ENCODE measurements at places on chromosomes 11 and 22. TPM values are rescaled to one million over a fixed set of nuclear protein-coding genes. Genes with fewer than 3 reads are reported as not detected.

DNA sequence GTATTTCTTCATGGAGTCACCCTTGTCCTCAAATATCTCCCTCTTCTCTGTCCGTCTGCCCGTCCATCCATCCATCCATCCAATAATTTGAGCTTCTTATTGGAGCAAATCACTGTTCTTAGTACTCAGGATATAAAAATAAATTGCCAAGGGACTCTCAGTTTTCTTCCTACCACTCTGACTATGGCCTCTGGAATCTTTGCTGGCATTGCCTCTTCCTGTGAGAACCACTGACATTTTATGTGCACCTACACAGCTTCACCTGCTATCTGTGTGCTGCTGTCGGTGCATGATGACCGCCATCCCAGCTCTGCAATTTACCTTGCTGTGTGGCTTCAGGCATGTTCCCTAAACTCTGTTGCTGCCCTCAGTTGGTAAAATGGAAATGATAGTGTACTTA, 37.9 kb downstream of the TEAD1 start:
- no peaks in the 10 kb centered on the region for H3K27me3 ChIP-seq
- no peaks in the 10 kb centered on the region for H3K4me1 ChIP-seq
- H3K27ac ChIP-seq: no peak overlapping the region

DNA sequence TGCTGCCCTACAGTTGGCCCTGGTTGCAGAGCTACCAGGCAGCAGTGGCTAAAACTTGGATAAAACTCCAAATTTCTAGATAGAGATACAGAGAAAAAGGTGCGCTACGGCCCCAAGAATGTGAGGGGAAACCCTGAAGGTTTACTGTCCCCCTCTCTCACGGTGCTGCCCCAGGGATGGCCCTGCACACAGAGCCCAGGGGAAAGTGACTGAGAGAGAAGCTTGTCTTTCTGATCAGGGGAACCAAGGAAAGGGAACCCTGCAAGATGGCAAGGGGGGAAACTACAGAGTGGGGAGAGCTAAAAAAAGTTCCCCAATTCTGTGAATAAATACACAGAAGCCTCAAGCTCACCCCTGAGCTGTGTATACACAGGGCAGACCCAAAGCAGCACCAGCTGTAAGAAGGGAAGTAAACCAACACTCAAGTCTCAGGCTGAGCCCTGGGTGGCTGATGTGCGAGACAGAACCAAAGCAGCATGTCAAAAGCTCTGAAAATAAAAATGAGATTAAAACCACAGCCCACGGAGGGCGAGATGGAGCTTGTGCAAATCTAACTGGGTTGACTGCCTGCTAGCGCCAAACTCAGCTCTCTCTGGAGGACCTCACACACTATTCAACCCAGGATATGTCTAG, 22.1 kb downstream of the GNB1L start:
- H3K4me3 ChIP-seq: no peak overlapping the region
- H3K36me3 ChIP-seq: no peaks in the 10 kb centered on the region
- no peaks in the 10 kb centered on the region for H3K4me1 ChIP-seq

GRCh38 chr11:1943977-1944376, 3.2 kb upstream of the MRPL23 start:
- peak; percentile 12 for DNase-seq
- no peaks in the 10 kb centered on the region for H3K27me3 ChIP-seq
- no peak overlapping the region for H3K4me3 ChIP-seq
- H3K27ac ChIP-seq: no peak overlapping the region
- no peaks in the 10 kb centered on the region for H3K36me3 ChIP-seq

- no peak overlapping the region for H3K27ac ChIP-seq
- H3K27me3 ChIP-seq: no peaks in the 10 kb centered on the region
- DNase-seq: no peak
- no peak overlapping the region for H3K4me3 ChIP-seq
- H3K36me3 ChIP-seq: no peaks in the 10 kb centered on the region
These were observed 19.8 kb upstream of the TLCD5 start for GRCh38 chr11:120305286-120305685.

DNA sequence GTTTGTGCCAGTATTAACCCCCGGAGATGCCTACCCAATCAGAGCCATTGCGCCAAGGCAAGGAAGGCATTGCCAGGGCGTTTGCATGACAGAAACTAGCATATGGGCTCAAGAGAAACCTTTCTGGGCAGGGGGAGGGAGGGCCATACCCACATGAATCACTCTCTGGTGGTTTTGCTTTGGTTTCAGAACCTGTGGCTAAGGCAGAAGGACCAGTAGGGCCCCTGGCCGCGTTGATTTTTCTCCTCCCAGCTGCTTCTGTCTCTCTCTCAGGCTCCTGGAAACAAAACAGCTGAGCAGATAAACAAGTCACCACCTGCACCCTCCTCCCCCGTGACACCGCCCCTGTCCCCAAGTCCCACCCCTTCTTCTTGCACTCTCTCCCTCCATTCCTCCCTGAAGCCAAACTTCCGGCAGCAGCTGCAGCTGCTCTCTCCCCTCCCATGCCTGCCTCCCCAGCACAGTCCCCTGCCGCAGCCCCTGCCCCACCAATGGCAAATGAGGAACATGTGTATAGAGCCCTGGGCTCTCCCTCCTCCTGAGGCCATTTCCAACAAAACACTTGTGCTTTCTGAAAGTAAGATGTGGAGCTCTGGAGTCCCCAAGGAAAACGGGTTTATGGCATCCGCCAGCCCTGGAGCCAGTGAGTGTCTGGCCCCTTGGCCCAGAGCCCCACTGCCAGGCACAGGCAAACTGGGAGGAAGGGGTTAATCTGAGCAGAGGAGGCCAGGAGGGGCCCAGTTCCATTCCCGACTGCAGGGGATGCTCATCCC, 39.0 kb upstream of the ADA2 start:
- peak overlapping the region; percentile 21 for H3K27ac ChIP-seq
- no peak overlapping the region for H3K4me3 ChIP-seq
- peak; percentile 63 for DNase-seq
- no peaks in the 10 kb centered on the region for H3K36me3 ChIP-seq
- no peaks in the 10 kb centered on the region for H3K4me1 ChIP-seq

DNA sequence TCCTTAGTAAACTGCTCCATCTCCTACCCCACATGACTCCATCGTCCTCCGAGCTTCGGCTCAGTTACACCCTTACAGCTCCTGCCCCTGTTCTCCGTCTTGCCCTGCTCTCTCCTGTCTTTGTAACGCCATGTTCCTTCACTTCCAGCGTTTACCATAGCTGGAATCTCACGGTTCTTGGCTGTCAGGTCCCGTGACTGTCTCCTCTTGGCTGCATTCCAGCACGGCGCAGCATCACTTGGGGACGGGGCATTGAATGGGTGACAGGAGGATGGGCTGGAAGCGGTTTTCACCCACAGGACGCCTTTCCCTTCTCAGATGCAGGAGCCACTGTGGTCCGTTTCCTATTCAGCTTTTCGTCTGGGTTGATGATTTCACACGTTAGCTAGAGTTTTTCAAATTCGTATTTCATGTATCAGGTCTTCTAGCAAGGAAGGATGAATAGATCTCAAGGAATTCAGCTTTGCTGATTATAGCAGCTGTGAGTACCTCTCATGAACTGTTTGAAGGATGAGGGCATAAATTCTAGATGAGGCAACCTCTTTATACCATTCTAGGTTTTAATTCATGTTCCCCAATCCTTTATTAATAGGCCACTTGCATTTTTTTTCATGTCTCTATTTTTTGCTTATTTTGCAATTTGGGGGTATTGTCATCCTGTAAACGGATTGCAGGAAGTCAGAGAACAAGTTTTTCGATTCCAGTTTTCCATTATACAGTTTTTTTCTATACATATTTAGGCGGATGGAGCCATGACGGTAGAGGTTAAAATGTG, 29.1 kb downstream of the ZBED4 start:
- H3K27ac ChIP-seq: no peak overlapping the region
- H3K4me1 ChIP-seq: no peaks in the 10 kb centered on the region
- H3K27me3 ChIP-seq: no peaks in the 10 kb centered on the region
- H3K36me3 ChIP-seq: no peaks in the 10 kb centered on the region
- no peak for DNase-seq

- H3K27me3 ChIP-seq: peaks cover 60% of the 10 kb centered on the region
- no peak overlapping the region for H3K4me3 ChIP-seq
- no peak for DNase-seq
- H3K36me3 ChIP-seq: no peaks in the 10 kb centered on the region
- no peaks in the 10 kb centered on the region for H3K4me1 ChIP-seq
These were observed 9.8 kb downstream of the NRXN2 start for GRCh38 chr11:64713016-64713707.

- H3K27me3 ChIP-seq: no peaks in the 10 kb centered on the region
- H3K27ac ChIP-seq: no peak overlapping the region
- no peak overlapping the region for H3K4me3 ChIP-seq
- H3K36me3 ChIP-seq: no peaks in the 10 kb centered on the region
- no peak for DNase-seq
These were observed 7.8 kb upstream of the TMEM216 start for GRCh38 chr11:61384271-61385242.

- H3K36me3 ChIP-seq: no peaks in the 10 kb centered on the region
- no peak overlapping the region for H3K27ac ChIP-seq
- peaks cover 10% of the 10 kb centered on the region for H3K27me3 ChIP-seq
- DNase-seq: no peak
- H3K4me1 ChIP-seq: no peaks in the 10 kb centered on the region
- no peak overlapping the region for H3K4me3 ChIP-seq
These were observed 1.4 kb upstream of the OVOL1 start for GRCh38 chr11:65785319-65786007.

DNA sequence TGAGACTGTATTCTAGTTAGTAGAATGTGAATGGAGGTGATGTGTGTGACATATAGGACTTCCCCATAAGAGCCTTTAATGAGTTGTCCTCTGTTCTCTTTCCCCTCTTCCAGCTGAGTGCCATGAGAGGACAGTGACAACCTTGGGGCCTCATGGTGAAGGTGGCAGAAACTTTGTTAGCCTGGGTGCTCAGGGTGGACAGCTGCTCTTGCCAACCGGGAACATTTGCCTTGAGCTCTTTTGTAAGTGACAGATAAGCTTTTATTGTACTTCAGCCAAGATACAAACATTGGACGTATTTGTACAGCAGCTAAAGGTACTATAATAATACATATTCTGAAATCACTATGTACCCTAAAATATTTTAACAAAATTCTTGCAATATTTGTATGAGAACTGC, 33.0 kb upstream of the PLET1 start:
- no peaks in the 10 kb centered on the region for H3K4me1 ChIP-seq
- no peak overlapping the region for H3K27ac ChIP-seq
- no peaks in the 10 kb centered on the region for H3K27me3 ChIP-seq

- no peak overlapping the region for H3K4me3 ChIP-seq
- peak overlapping the region; percentile 86 for H3K27ac ChIP-seq
- H3K4me1 ChIP-seq: no peaks in the 10 kb centered on the region
- no peaks in the 10 kb centered on the region for H3K36me3 ChIP-seq
These were observed 1.4 kb downstream of the TTC12 start for GRCh38 chr11:113315811-113316210.

DNA sequence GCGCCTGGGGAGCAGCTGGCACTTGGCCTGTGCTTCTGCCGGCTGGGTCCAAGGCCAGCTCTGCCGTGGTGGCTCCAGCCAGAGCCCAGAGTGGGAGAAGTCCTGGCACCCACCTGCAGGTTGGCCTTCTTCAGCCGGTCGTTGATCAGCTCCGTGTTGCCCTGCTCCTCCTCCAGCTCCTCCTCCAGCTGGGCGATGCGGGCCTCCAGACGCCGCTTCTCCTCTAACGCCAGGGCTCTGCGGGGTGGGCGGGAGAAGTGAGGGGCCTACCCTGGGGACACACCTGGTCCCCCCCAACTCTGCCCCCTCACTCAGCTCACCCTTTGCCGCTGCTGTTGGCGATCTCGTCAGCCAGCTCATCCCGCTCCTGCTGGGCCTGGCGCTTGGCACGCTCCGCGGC, 32.6 kb downstream of the APOL1 start:
- peak overlapping the region; percentile 70 for H3K27ac ChIP-seq
- H3K27me3 ChIP-seq: no peaks in the 10 kb centered on the region
- no peaks in the 10 kb centered on the region for H3K4me1 ChIP-seq
- H3K4me3 ChIP-seq: no peak overlapping the region
- no peaks in the 10 kb centered on the region for H3K36me3 ChIP-seq
- DNase-seq: no peak

GRCh38 chr11:72278905-72279304, 34.9 kb upstream of the PHOX2A start:
- no peak overlapping the region for H3K27ac ChIP-seq
- no peaks in the 10 kb centered on the region for H3K27me3 ChIP-seq
- no peak overlapping the region for H3K4me3 ChIP-seq
- no peaks in the 10 kb centered on the region for H3K36me3 ChIP-seq

DNA sequence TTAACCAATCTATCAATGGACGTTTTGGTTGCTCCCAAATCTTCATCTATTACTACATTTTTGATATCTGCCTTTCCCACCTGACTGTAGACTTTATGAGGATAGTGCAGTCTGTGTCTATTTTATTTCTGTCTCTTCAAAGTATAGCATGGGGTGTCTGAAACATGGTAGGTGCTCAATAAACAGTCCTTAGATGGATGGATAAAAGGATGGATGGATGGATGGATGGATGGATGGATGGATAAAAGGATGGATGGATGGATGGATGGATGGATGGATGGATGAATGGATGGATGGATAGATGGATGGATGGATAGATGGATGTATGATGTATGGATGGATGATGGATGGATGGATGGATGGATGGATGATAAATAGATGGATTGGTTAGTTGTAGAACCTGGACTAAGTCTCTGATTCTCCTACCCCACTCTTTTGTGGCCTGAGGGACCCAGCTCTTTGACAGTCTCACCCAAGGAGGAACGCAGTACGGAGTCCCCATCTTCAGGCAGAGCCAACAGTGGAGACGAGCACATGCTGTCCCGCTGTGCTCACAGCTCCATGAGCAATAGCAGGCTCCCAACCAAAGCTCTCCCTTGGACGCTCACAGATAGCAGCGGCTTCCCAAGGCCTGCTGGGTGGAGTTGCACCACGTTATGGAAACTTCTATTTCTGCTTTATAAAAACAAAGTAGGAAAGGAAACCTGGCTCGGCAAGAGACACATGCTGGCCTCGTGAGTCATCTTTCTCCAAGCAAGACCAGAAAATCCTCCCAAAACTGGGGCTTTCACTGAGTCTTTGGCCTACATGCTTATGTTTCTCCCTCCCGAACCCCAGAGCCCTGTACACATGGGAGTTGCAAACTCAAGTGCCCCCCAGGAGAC, 448.0 kb downstream of the MIAT start:
- H3K4me3 ChIP-seq: no peak overlapping the region
- no peaks in the 10 kb centered on the region for H3K27me3 ChIP-seq
- peak; percentile 88 for DNase-seq
- peaks cover 16% of the 10 kb centered on the region for H3K4me1 ChIP-seq

DNA sequence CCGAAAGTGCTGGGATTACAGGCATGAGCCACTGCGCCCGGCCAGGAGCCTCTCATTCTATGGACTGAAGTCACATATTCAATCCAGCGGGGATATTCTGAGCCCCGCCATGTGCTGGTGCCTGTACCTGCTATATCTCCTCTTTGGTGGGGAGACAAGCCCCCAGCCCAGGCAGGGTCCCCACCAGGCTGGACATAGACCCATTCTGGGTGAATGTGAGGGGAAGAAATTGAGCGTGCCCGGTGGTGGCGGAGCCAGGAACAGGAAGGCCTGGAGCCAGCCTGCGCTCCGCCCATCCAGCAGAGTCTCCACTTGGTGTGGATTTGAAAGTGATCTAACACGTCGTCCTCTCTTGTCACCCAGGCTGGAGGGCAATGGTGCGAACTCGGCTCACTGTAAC, 38.0 kb upstream of the CSNK1E start:
- no peak overlapping the region for H3K27ac ChIP-seq
- H3K27me3 ChIP-seq: no peaks in the 10 kb centered on the region
- no peak for DNase-seq
- no peaks in the 10 kb centered on the region for H3K36me3 ChIP-seq
- no peak overlapping the region for H3K4me3 ChIP-seq
- no peaks in the 10 kb centered on the region for H3K4me1 ChIP-seq

Gene KCNJ1
- not detected for total RNA-seq

Gene OR52A5
- total RNA-seq: not detected

Gene ALG8
- 28.7 TPM for total RNA-seq

Gene NEFH
- total RNA-seq: not detected
